ENCODE measurements at places on chromosomes 3 and 15.

DNA sequence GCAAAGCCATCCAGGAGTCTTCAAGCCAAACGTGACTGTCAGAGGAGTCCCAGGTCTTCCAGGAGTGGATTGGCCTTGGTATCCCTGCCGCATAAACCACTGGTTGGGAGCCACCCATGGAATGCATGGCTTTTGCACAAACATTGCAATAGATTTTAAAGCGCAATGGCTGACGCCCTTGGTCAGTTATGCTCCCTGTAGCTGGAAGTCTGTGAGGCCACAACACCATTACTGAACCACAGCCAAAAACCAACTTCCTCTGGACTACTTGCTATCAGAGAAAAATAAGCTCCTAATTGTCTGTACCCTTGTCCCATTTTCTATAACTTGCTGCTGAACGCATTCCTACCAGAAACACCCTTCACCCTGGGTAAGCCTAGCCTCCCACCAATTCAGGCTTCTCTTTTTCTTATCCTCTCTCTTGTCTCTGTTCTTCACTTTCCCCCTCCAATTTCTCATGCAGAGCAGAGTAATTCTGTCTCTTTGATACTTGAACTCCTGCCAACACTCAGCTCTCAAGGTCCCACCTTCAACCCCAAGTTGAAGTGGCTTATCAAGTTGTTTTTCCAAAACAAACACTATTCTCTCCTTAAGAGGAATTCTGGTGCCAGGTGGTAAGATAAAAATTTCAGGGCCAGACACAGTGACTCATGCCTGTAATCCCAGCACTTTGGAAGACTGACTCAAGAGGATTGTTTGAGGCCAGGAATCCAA, 176.4 kb upstream of the UBE2E1 start:
- DNase-seq = no peak

DNA sequence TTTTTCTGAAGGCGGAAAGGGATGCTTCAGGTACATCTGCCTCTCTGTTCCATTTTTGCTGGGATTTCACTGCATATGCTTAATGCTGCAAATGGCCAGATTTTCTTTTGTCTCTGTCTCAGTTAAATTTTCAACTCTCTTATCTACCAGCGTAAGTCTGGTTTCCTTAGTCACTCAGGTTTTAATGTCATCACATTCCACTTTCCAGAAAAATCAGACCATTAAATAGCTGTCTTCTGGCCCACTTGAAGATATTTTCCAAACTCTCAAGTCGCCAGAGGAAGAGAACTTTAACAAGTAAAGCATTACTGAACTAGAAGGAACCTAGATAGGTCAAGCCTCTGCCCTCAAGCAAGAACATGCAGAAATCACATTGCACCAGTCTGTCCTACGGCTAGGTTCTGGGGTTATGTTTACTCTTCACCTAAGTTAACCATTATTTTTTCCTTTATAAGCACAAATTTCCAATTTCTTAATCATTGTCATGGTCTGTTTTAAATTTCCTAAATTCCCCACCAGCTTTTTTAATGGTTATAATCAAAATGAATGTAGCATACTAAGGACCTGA, 26.5 kb downstream of the AVEN start:
- no peak for DNase-seq

GRCh38 chr3:141102372-141102771, 51.2 kb downstream of the SPSB4 start:
- DNase-seq = no peak

- no peak for DNase-seq
These were observed 153.5 kb upstream of the MEIS2 start for GRCh38 chr15:37253877-37254276.

DNA sequence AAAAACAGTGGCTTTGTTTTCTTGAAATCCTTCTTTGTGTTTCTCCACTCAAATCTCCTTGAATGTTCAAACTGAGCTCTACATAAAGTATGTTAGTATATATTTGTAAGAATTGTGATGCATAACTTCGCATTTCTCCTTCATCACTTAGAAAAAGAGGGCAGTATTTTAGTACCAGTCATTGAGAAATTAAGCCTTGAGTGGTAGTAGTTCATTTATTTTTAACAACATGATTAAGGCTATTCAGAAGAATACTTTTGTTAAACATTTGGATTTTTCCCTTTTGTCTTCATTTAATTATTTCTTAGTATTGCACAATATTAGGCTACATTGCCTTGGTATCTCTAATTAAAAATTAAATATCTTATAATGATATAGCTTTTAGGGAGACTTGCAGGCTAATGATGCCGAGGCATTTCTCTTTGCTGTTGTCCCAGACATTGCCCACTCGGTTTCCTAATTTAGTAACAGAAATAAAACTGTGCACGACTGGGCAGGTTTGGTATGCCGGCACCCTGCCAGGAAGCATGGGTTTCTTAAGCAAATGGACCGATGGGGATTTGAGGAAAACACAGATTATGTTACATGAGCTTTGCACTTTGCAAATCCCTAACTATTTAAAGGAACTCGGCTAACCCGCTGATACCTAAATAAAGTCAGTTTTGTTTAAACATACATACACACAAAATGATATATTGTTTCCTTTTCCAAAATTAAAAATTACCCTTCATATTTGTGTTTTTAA, 54.7 kb downstream of the LRRC28 start:
- no peak for DNase-seq

GRCh38 chr15:69756440-69756839, 303.8 kb downstream of the RPLP1 start:
- no peak for DNase-seq

DNA sequence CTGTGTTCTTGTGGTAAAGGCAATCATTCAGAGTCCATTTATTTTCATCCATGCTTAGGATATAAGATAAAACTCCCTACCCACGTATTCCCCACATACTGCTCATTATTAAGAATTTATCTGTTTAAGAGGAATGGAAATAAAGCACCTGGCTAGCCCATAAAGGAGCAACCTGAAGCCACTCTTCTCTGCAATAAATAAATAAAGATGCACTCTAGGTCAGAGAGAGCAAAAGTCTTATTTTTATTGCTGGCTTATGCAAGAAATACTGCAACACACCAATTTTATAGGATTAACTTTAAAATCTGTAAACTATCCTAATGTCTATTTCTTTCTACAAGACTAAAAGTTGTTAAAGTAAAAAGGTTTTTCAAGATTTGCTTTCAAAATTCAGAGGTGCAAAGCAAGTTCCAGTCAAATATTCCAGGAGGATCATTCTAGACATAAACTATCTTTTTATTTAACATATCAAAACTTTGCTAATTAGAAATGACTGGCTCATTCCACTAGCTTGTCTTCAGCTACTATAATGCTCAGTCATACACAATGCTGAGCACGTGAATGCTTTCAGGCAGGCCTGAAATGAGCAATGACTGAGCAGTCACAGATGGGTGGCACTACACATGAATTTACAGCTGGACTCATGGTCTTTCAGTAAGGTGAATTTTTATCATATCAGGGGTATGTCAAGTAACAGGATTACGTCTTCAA, 7.1 kb downstream of the TJP1 start:
- DNase-seq = no peak

DNA sequence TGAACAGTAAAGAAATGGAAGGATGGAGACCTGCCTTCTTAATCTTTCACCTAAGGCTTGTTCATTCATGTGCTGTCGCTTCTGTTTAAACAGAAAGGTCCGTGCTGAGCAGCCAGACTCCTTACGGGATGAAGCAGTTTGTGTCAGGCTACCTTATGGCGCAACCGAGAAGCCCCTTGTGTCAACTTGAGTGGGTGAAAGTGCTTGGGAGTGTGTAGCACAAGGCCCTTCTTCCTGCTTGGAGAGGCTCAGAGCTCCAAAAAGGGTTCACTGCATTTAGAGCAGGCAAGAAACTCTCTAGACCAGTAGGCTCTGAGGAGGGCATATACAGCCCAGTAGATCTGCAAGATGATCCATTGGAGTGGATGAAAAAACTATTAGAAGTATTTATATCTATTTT, 16.0 kb downstream of the CAPN3 start:
- no peak for DNase-seq

- no peak for DNase-seq
These were observed 75.7 kb downstream of the GAP43 start for GRCh38 chr3:115698851-115699591.

- DNase-seq = no peak
These were observed 1.6 kb upstream of the PCSK6 start for GRCh38 chr15:101490922-101491733.

DNA sequence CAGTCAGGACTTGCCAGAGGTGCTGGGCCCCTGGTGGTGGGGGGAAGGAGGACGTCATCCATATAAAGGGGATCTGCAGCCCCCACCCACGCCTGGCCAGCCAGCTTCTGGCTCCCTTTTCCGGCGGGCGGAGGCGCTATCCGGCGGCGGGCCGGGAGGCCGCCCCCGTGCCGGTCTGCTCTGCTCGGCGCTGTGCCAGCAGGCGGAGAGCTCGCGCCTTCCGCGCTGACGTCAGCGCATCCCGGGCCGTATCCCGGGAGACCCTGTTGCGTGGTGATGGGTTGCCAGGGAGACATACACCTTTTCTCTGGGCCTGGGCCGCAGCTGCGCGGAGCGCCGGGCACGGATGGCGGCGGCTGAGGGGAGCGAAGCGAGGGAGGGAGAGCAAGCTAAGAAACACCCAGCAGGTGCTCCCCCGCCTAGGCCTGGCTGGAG, 1.1 kb downstream of the FAM131A start:
- no peak for DNase-seq

DNA sequence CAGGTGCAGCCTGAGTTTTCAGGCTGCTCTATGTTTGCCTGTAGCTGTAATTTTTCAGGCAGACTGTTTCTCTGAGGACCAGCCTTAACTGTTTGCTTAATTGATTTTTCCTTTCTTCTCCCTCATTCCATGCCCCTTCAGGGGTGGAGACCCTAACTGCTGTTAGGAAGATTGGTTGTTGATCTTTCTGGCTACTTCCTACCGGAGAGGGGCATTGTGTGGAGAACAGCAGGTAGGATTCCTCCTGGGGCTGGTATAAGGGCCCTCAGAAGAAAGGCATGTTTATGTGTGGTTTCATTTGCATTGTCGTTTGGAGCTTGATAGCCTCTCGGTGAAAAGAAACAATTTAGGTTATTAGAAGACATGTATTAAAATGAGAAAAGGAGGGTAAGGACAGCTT, 56.9 kb upstream of the GOLGA6L2 start:
- DNase-seq = no peak

- no peak for DNase-seq
These were observed 33.3 kb downstream of the ZNF609 start for GRCh38 chr15:64493641-64494040.

- DNase-seq = no peak
These were observed 849.7 kb downstream of the ROBO2 start for GRCh38 chr3:77889616-77890015.

DNA sequence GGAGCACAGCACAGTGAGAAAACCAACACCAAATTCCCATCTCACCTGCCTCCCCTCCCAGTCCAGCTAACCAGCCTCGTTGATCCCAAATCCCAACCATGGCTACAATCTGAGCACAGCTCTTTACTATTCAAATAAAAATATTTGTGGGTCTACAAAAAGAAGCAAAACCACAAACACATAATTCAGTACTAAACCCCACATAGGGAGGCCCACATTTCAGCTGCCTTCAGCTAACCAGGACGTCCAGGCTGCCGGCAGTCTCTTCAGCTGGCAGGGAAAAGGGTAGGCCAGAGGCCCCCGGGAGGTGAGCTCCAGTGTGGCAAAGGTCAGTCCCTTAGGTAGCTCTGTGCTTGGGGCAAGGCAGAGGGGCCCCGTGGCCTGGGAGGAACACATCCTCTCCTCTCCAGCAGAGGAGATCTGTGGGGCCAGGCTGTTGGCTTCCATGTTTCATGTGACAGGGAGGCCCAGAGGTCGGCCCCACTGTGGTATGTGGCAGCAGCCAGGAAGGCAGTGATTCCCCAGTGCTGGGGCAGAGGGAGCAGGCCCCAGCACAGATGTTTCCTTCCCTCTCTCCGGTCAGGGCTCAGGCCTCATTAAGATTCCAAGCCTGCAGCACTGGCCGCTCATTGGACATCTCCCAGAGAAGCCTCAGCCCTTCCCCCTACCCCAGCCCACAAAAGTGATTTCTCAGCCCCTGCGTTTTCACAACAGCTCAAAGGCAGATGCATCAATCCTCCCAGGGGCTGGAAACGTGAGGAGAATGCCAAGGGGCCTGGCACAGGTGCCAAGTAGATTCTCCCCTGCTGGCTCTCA, 381.4 kb downstream of the NTRK3 start:
- DNase-seq = no peak

DNA sequence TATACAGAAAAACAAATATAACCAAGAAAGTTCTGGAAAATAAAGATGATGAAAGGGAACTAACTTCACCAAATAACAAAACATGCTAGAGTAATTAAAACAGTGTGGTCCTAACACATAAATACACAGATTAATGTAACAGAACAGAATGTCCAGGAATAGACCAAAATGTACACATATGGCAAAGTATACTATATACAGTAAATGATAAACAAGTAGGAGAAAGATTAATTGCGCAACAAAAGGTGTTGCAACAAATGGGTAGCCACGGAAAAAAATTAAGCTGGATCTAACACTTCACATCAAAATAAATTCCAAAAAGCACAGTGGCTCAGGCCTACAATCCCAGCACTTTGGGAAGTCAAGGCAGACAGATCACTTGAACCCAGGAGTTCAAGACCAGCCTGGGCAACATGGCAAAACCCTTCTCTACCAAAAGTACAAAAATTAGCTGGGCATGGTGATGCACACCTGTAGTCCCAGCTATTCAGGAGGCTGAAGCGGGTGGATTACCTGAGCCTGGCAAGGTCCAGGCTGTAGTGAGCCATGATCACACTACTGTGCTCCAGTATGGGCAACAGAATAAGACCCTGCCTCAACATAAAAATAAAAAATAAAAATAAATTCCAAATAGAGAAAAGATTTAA, 19.8 kb downstream of the SCAP start:
- DNase-seq = no peak

GRCh38 chr3:126528419-126528799, 4.5 kb downstream of the CHST13 start:
- DNase-seq = no peak

DNA sequence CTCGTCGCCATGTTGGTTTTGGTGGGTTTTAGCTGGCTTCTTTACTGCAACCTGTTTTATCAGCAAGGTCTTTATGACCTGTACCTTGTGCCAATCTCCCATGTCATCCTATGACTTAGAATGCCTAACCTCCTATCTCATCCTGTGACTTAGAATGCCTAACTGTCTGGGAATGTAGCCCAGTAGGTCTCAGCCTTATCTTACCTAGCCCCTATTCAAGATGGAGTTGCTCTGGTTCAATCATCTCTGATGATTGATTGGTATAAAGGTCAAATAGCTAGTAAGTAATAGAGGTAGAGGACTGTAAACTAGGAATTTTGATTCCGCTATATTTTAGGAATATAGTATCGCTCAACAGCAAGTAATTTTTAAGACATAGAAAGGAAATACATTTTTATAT, 1.3 kb upstream of the ACKR2 start:
- no peak for DNase-seq

- no peak for DNase-seq
These were observed 147.5 kb downstream of the FILIP1L start for GRCh38 chr3:99966662-99967416.
